ENCODE measurements at places on chromosomes 7 and 10.
A peak's percentile ranks its signal among the peaks of the same experiment; 100 is the strongest.

GRCh38 chr10:88553116-88553752, 29.9 kb downstream of the RNLS start:
- no peaks in the 10 kb centered on the region for H3K36me3 ChIP-seq
- no peak overlapping the region for H3K4me3 ChIP-seq
- no peak for DNase-seq
- no peaks in the 10 kb centered on the region for H3K4me1 ChIP-seq
- H3K27me3 ChIP-seq = no peaks in the 10 kb centered on the region

DNA sequence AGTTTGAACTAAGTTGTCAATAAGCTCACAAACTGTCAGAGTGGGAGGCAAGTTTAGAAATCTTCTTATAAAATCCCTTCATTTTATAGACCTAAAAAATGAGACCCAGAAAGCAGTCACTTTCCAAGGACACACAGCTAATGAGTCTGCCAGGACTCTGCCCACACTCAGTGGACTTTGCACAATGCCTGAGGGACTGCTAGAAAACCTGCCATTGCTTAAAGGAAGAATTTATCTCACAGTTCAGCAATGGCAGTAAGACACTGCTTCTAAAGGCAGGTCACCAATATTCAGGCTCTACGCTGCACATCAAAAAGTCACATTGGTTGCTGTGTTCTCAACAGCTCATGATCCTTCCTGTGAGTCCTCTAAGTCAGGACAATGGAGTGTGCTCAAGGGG, 698.1 kb downstream of the GRID1 start:
- H3K4me3 ChIP-seq = no peak overlapping the region
- no peaks in the 10 kb centered on the region for H3K36me3 ChIP-seq
- no peaks in the 10 kb centered on the region for H3K4me1 ChIP-seq
- no peak for DNase-seq

DNA sequence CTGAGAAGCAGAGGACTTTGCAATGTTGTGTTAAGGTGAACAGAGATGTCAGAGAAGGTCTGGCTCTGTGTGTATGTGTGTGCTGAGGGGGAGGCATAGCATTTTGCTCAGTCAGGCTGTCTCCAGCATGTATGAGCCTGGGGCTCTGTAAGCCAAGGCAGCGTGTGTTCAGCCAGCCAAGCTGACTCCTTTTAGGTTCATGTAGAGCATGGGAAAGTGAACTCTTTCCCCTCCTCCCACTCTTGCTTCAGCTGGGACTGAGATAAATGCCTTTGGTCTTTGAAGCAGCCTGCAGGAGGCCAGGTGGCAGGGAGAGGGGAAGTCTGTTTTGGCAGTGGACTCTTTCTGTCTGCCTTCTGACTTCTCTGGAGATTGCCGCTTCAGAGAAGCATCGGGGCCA, 3.8 kb downstream of the SFXN2 start:
- no peaks in the 10 kb centered on the region for H3K4me1 ChIP-seq
- H3K4me3 ChIP-seq = no peak overlapping the region
- no peaks in the 10 kb centered on the region for H3K27me3 ChIP-seq
- no peaks in the 10 kb centered on the region for H3K36me3 ChIP-seq

DNA sequence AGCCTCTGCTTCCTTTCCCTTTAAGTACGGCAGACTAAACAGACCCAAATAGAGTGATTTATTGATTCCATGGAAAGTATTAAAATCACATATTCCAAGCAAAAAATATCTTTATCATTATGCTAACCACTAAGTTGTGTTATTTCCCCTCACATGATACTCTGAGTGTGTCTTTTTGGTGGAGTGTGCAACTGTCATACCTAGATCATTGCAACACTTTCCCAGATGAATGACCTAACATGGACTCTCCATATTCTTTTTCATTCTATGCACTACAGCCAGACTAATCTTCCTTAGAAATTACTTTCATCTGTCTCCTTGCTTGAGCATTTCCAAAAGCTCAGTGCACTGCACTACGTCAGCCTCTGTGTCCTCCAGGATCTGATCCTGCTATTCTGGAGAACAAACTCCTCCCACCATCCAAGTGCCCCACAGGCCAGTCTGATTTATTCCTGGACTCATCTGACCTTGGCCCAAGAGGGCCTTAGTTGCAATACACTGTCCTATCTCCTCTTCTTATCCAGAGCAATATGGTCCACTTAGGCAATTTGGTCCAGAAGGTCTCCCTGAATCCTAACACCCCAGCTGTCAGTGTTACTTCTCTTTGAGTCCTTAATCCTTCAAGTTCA, 263.3 kb upstream of the KLF6 start:
- no peaks in the 10 kb centered on the region for H3K36me3 ChIP-seq
- no peak overlapping the region for H3K4me3 ChIP-seq
- peaks cover 6% of the 10 kb centered on the region for H3K4me1 ChIP-seq
- DNase-seq = no peak
- H3K27ac ChIP-seq = no peak overlapping the region
- no peaks in the 10 kb centered on the region for H3K27me3 ChIP-seq

GRCh38 chr10:9451211-9451773, 1396.8 kb downstream of the GATA3 start:
- H3K27me3 ChIP-seq = no peaks in the 10 kb centered on the region
- H3K4me1 ChIP-seq = no peaks in the 10 kb centered on the region
- DNase-seq = no peak
- H3K4me3 ChIP-seq = no peak overlapping the region
- H3K36me3 ChIP-seq = no peaks in the 10 kb centered on the region

GRCh38 chr7:130162196-130162595, 43.0 kb downstream of the TMEM209 start:
- no peaks in the 10 kb centered on the region for H3K4me1 ChIP-seq
- no peaks in the 10 kb centered on the region for H3K27me3 ChIP-seq
- no peak for DNase-seq
- H3K27ac ChIP-seq = no peak overlapping the region

- H3K4me1 ChIP-seq = peaks cover 1% of the 10 kb centered on the region
- no peaks in the 10 kb centered on the region for H3K27me3 ChIP-seq
- H3K27ac ChIP-seq = peak overlapping the region; percentile 57
- peak overlapping the region; percentile 55 for H3K4me3 ChIP-seq
- H3K36me3 ChIP-seq = no peaks in the 10 kb centered on the region
Observed at GRCh38 chr10:87504307-87504639, 420 bp upstream of the MINPP1 start.

DNA sequence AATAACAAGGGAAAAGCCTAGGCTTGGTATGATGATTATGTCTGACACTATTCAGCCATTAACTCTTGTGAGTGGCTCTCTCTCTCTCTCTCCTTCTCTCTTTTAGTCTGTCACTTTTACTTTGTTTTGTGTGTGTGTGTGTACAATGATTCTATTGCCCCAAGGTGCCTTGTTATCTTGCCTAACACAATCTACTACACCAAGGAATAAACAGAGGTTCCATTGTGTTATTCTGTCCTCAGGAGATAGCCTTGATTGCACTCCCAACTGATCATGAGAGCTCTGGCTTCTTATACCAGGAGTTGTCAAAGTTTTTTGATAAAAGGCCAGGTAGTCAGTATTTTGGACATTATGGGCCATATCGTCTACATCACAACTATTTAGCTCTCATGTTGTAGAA, 123.4 kb upstream of the CALCR start:
- no peaks in the 10 kb centered on the region for H3K4me1 ChIP-seq
- no peak overlapping the region for H3K27ac ChIP-seq
- no peak overlapping the region for H3K4me3 ChIP-seq
- no peak for DNase-seq
- no peaks in the 10 kb centered on the region for H3K27me3 ChIP-seq

DNA sequence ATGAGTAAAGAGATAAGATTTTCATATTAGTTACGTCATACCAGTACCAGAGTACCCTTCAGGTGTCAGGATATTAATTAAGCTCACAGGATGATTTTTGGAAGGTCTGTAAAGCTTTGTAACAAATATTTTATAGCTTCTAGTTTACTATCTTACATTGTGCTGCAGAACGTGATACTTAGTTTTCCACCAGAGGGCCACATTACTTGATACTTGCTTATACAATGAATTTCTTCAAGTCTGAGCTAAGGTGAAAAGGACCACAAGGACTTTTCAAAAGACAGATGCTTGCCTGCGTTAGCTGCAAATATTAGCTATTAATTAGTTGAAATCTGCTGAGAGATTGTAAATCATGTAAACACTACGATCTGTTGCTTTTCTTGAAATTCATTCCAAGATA, 12.2 kb downstream of the FOXP2 start:
- H3K4me1 ChIP-seq = peaks cover 2% of the 10 kb centered on the region
- H3K4me3 ChIP-seq = no peak overlapping the region

DNA sequence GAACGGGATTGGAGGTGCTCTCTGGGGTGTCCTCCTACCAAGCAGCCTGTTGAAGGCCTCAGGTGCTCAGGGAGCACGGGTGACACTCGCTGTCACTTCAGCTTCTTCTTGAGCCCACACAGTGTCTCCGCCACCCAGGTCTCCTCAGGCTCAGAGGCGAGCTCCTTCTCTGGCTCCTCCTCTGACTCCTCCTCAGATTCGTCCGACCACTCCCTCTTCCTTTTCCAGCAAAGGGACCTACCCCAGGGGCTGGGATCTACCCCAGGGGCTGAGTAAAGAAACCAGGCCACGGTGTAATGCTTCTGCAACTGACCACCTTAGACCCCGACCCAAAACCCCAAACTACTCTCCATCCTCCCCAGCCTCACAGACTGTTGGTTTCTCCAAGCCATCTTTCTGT, 9.2 kb upstream of the RBAK start:
- no peak for DNase-seq
- H3K4me1 ChIP-seq = no peaks in the 10 kb centered on the region
- H3K27me3 ChIP-seq = no peaks in the 10 kb centered on the region

DNA sequence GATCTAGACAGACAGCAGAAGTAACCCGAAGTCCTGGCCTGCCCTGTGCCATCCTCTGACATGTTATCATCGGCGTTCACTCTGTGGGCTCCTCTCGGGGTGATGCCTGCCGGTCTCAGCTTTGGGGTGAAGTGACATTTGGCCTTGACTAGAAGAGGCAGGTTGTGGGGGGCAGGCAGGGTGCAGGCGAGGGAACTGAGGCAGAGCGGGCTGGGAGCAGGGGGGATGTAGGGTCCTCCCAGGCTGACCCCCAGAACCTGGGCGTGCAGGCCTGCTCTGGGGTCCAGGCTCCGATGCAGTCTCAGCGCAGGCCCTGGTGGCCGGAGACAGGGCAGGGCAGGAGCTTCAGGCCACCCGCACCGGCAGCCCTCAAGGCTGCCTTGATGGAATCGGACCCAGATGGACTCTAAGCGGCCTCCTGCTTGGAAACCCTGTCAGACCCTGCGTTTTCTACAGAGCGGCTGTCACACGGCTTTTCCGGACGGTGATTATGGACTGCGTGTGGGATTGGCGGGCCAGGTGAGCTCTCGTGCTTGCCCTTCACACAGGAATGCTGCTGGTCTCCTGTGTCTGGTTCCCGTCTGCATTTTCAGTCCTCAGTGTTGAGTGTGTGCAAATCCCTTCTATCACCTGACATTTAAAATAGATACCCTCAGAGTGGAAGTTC, 842 bp upstream of the JAKMIP3 start:
- H3K27ac ChIP-seq = no peak overlapping the region
- DNase-seq = peak; percentile 44
- no peaks in the 10 kb centered on the region for H3K36me3 ChIP-seq

GRCh38 chr10:111872591-111872990, 311.0 kb downstream of the GPAM start:
- no peak overlapping the region for H3K4me3 ChIP-seq
- no peak overlapping the region for H3K27ac ChIP-seq
- H3K27me3 ChIP-seq = no peaks in the 10 kb centered on the region
- H3K36me3 ChIP-seq = no peaks in the 10 kb centered on the region
- no peak for DNase-seq
- no peaks in the 10 kb centered on the region for H3K4me1 ChIP-seq

GRCh38 chr7:79377097-79377496, 76.4 kb downstream of the MAGI2 start:
- H3K36me3 ChIP-seq = no peaks in the 10 kb centered on the region
- no peaks in the 10 kb centered on the region for H3K27me3 ChIP-seq
- DNase-seq = no peak
- H3K4me3 ChIP-seq = no peak overlapping the region
- no peaks in the 10 kb centered on the region for H3K4me1 ChIP-seq
- H3K27ac ChIP-seq = no peak overlapping the region

DNA sequence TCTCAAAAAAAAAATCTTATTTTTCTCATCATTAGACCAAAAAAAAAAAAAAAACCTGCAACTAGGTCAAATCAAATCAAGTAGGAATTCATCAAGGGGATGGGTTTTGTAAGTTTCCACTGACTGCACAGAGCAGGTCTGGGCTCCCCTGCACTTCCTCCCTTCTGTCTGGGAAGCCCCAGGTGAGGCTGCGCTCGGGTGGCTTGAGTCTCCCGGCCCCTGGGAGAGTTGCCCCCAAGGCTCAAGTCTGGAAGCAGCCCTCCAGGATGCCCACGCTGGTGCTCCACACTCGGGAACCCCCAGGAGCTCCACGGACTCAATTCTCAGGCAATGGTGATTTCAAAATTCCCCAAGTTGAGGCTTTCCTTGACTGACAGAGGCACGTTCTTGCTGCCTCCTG, 41.7 kb upstream of the RBM33 start:
- no peaks in the 10 kb centered on the region for H3K27me3 ChIP-seq
- no peak overlapping the region for H3K27ac ChIP-seq
- no peaks in the 10 kb centered on the region for H3K4me1 ChIP-seq
- H3K4me3 ChIP-seq = no peak overlapping the region
- DNase-seq = no peak
- no peaks in the 10 kb centered on the region for H3K36me3 ChIP-seq

DNA sequence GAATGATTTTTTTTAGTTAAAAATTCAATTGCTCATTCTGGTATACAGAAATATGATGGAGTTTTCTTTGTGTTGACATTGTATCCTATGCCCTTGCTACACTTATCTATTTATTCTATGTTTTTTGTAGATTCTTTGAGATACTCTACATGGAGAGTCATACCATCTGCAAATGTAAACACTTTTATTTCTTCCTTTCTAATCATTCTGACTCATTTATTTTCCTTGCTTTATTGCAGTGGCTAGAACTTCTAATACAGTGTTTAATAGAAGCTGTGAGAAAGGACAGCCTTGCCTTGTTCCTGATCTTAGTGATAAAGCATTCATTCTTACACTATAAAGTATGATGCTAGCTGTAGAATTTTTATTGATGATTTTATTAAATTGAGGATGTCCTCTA, 9.9 kb upstream of the IGFBP3 start:
- no peak overlapping the region for H3K27ac ChIP-seq
- no peak overlapping the region for H3K4me3 ChIP-seq
- no peak for DNase-seq

GRCh38 chr10:7492660-7493046, 81.8 kb upstream of the SFMBT2 start:
- no peaks in the 10 kb centered on the region for H3K4me1 ChIP-seq
- H3K27me3 ChIP-seq = no peaks in the 10 kb centered on the region
- H3K27ac ChIP-seq = no peak overlapping the region
- no peak overlapping the region for H3K4me3 ChIP-seq

- H3K4me1 ChIP-seq = no peaks in the 10 kb centered on the region
- H3K27me3 ChIP-seq = no peaks in the 10 kb centered on the region
- H3K4me3 ChIP-seq = no peak overlapping the region
- no peak for DNase-seq
- H3K27ac ChIP-seq = no peak overlapping the region
Observed at GRCh38 chr7:128904381-128905197, 5.9 kb downstream of the KCP start.

DNA sequence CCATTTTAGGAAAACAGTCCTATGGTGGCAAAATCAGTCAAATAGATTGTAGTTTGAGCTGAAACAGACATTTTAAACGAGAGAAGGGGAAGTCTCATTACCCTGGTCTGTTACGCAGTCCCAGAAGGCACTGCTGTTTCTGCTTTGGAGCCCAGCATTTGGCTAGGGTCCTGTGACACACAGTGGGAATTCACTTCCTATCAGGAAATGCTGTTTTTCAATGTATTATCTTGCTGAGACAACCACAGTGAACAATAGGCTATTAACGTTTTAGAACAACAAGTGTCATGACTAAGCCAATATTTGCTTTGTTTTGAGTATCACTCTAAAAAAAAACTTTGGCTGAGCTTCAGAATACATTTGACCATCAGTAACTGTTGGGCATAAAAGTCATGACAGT, 74.1 kb downstream of the ADD3 start:
- no peak overlapping the region for H3K4me3 ChIP-seq
- peaks cover 4% of the 10 kb centered on the region for H3K4me1 ChIP-seq
- H3K27ac ChIP-seq = no peak overlapping the region
- H3K36me3 ChIP-seq = no peaks in the 10 kb centered on the region
- H3K27me3 ChIP-seq = no peaks in the 10 kb centered on the region

Data from aorta (tissue), 5 donors.